ENCODE measurements at places on chromosomes 13 and 19.

GRCh38 chr13:72726726-72727416 is 558 bp downstream of the MZT1 start:
- DNase-seq: peak; percentile 4

DNA sequence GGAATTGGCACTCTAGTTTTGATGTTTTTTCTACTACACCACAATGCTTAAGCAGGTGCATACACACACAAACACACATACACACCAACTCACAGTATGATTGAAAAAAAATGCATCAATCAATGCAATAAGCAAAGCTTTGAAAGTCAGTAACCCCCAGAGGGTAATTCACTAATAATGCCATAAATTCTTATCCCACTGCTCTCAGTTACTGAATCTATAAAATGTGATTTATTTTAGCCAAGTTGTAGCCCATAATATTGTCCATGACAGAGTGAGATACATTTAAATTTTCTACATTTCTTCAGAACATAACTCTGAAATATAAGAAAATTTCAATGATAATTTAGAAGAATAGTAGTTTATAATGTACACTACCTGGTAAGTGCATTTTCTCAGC is 87.9 kb downstream of the LIG4 start:
- no peak for DNase-seq

DNA sequence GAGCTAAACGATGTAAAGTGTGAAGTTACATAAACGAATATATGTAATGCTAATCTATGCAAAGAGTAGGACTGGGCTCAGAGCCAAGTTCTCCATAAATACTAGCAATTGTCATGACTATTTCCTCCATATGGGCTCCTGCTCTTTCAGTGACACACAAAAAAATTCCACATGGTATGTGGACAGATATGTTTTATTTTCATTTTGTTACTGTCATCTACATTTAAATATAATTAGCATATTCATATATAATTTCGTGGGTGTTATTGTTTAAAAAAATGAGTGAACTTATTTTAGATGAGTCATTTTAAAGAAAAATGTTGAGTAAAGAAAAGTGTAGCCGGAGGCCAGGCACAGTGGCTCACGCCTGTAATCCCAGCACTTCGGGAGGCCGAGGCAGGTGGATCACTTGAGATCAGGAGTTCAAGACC is 5.0 kb upstream of the IGSF23 start:
- no peak for DNase-seq

- no peak for DNase-seq
Observed at GRCh38 chr19:30169196-30169900, 202.8 kb upstream of the ZNF536 start.

DNA sequence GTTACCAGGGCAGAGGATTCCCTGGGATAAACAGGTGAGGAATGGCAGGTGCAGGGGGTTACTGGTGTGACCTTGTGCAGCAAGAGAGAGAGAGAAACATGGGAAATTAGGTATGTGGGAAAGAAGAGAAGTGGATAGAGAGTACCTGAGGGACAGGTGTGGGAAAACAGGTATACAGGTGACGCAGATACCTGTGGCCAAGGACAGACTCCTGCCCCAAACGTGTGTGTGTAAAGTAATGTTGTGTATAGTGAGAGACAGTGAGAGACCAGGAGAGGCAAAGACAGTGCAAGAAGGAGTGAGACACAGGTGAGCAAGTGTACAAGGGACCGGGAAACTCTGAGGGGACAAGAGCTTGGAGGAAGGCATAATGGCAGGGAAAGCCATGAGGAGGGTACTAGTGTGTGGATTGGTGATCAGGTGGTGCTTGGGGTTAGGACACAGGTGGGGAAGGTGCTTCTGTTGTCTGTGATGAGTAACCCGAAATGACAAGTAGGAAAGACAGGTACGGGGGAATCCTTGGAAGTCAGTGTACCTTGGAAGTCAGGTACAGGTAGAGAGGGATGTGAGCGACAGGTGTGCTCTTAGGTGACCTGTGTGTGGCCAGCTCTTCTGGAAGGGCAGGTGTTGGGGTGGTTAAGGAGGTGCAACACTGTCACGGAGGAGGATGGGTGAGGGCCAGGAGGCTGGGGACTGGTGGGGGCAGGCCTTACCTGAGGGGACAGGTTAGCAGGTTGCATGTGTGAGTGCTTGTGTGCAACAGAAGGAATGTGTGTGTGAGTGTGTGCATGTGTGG is 2.8 kb downstream of the ERFL start:
- DNase-seq: no peak

GRCh38 chr13:114010401-114011101 is 36.7 kb upstream of the C13orf46 start:
- DNase-seq: no peak

DNA sequence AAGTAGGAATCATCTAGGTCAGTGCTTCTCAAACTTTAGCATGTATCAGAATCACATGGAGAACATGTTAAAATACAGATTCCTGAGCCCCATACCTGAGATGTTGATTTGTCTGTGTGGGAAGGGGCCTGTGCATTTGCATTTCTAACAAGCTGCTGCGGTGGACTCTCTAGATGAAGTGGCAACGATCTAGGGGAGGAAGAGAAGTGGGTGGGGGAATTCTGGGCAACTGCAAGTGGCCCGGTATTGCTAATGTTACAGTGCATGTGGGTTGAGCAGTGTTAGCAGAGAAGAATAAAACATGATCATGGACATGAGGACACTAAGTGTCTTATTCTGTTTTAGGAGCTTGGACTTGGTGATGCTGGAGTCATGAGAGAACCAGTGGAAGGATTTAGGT is 329.0 kb downstream of the OLFM4 start:
- DNase-seq: no peak

GRCh38 chr19:2477732-2478191 is 1.8 kb downstream of the GADD45B start:
- no peak for DNase-seq

DNA sequence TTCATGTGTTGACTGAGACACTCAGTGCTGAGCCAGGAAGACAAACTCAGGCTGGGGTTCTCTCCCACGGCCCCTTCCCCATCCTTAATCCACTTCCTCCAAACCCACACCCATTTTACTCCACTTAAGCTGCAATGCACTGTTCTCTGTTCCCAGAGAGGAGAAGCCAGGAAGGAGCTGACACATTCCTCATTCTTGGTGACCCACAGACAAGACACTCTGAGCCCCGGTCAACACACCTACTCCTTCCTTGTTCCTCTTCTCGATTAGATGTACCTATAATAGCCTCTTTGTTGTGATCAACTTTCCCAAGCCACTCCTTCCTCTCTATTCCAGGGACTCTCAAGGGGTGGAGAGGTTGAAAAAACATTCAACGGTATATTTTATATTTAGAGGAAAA is 47.1 kb downstream of the INSR start:
- DNase-seq: no peak

DNA sequence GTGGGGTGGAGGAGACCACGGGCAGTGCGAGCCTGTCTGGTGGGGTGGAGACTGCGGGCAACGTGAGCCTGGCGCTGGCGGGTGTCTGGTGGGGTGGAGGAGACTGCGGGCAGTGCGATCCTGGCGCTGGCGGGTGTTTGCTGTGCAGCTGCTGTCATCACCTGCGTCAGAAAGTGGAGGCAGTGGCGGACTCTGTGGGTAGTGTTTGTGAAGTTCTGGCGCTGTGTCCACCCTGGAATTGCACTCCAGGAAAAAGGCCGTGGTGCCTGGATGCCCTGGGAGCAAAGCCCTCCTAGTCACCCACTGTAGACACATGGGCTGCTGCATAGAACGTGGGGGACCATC is 6.2 kb downstream of the TEX29 start:
- no peak for DNase-seq

- no peak for DNase-seq
Observed at GRCh38 chr13:112924365-112924764, 44.6 kb upstream of the MCF2L start.

GRCh38 chr19:51372021-51372648 is 319 bp downstream of the NKG7 start:
- no peak for DNase-seq

- DNase-seq: no peak
Observed at GRCh38 chr13:113413898-113414282, 39.4 kb downstream of the ADPRHL1 start.

GRCh38 chr19:9043524-9043923 is 33.3 kb upstream of the MUC16 start:
- DNase-seq: no peak

- no peak for DNase-seq
Observed at GRCh38 chr19:8071912-8072311, 19.4 kb downstream of the CCL25 start.

- DNase-seq: no peak
Observed at GRCh38 chr19:18769989-18770528, 21.0 kb downstream of the COMP start.

- DNase-seq: peak; percentile 89
Observed at GRCh38 chr19:48169578-48169938, 586 bp downstream of the LIG1 start.

GRCh38 chr19:4909156-4909896 is at the start of gene UHRF1:
Gene UHRF1, plus strand, starts transcription at chr19:4909501. Its CDS starts 1,385 bp downstream, at chr19:4910886.
- peak; percentile 69 for DNase-seq

GRCh38 chr13:94701313-94702180 is 10.8 kb downstream of the SOX21 start:
- no peak for DNase-seq

DNA sequence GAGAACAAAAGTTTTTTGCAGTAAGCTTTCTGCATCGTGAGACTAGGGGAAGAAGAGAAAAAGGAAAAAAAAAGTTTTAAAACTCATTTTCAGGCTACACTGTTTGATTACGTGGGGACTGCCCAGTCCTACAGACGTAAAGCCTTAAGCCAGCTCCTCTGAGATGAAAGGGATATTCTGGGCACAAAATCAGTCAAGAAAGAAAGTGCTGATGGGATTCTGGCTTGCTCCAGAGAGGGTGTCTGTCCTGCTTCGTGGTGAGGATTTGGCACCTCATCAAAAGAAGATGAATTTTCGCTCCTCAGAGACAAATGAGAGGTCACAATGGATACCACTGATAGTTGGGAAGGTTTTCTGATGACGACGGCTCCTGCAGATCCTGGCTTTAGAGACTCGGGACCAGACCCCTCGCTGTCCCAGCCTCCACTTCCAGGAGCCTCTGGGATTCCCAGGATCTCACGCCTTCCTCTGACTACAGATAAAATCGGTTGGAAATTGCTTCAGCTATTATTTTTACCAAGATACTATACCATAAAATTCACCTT is 9.7 kb downstream of the TEX29 start:
- no peak for DNase-seq

DNA sequence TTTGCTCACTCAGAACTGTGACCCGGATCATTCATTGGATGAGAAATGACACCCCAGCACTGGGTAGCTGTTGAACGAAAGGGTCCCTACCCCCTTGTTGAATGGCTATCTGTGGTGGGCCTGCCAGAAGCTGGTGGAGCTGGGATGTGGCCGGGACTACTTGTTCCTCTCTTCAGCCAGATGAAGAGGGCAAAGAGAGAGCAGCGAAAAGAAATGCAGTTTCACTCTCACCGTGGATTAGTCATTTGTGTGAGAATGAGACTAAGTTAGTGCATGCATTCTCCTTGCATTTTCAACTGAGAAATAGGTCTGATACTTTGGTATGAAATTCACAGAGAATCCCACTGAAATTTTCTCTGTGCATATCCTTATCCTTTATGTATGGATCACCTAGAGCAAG is 553.1 kb downstream of the IRS2 start:
- DNase-seq: no peak

DNA sequence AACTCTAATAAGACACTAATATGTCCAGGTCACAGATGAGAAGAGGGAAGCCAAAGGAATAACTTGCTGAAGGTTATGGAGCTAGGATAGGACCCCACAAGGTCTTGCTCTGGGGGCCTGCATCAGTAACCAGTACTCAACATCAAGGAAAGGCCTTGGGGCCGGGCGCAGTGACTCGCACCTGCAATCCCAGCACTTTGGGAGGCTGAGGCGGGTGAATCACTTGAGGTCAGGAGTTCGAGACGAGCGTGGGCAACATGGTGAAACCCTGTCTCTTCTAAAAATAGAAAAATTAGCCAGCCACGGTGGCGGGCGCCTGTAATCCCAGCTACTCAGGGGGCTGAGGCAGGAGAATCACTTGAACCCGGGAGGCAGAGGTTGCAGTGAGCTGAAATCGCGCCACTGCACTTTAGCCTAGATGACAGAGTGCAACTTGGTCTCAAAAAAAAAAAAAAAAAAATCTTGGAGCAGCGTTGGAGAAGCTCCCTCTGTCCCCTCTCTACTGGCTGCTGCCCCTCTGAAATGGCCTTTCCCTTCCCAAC is 1.8 kb downstream of the LONP1 start:
- DNase-seq: no peak

GRCh38 chr19:10552510-10553053 is 8.9 kb downstream of the ATG4D start:
- no peak for DNase-seq

GRCh38 chr13:25871389-25872125 is 180.3 kb downstream of the SHISA2 start:
- DNase-seq: no peak

- DNase-seq: no peak
Observed at GRCh38 chr13:112078879-112079531, 12.1 kb downstream of the SOX1 start.

GRCh38 chr13:63124863-63125262 is 1709.2 kb upstream of the PCDH20 start:
- no peak for DNase-seq
